ENCODE measurements at places on chromosomes 12 and 14.

GRCh38 chr14:33711811-33712216 lies 239.1 kb downstream of the EGLN3 start:
- DNase-seq, result no peak

- DNase-seq, result peak; percentile 76
Measured at GRCh38 chr14:100383727-100384158, 60.6 kb downstream of the SLC25A47 start.

- no peak for DNase-seq
Measured at GRCh38 chr12:107145397-107145796, 52.0 kb upstream of the CRY1 start.

GRCh38 chr12:107467716-107468115 lies 217.9 kb upstream of the PWP1 start:
- peak; percentile 9 for DNase-seq

DNA sequence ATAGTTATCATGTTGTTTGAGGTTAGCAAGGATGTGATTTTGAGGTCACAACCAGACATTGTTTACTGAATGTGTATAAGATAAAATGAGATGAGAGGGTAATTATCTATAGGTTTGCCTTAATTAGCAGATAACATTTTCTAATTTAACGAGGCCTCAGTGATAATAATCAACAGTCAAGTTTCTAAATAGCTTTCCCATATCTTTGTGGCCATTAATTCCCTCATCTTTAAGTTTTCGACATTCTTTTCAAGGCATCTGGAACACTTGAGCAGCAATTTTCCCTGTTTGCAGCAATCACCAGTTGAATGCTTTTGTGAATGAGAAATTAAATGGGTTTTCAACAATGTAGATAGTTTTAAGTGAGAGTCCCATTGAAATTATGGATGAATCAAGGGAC lies 304.1 kb downstream of the SYT1 start:
- no peak for DNase-seq

- DNase-seq, result peak; percentile 67
Measured at GRCh38 chr12:114933428-114934160, 249.6 kb upstream of the TBX3 start.

- no peak for DNase-seq
Measured at GRCh38 chr12:43167691-43168090, 384.3 kb downstream of the ADAMTS20 start.

DNA sequence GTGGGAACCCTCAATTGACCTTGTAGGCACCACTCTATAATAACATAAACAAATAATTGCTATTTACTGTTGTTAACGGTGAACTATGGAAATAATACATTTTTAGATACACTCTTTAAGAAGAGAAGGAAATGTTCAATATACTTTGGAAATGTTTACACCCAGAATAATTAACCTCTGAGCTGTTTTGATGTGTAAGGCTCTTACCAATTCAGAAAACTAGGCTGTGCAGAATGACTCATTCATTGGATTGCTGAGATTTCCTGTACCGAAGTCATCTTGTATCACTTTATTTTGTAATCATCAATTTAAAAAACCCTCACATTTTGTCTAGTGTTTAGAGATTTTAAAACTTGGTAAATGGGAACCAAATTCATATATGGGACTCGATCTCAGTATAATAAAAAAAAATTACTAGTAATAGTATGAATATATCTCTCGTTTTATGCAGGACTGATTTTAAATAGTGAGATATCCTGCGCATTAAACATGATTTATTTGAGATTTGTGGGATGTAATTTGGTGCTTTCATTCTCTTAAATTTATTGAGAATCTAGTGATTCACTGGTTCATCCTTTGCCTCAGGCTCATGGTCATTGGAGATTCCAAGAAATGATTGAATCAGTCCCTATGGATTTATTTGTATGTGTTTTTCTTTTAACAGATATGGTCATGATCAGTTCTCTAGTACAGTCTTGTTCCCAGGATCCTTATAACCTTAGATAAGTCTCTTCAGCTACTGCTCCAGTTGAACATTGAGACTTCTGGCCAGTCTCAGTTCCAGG lies 3.9 kb downstream of the SAMD4A start:
- DNase-seq, result no peak

Measured in ELF-1 (cell line).